Activated CD8-positive, alpha-beta memory T cell treated with anti-CD3 and anti-CD28 coated beads for 4 hours (primary cell): ENCODE measurements at places on chromosomes 4 and X.

- DNase-seq = no peak
Observed at GRCh38 chr4:75484190-75484589, 30.0 kb downstream of the RCHY1 start.

DNA sequence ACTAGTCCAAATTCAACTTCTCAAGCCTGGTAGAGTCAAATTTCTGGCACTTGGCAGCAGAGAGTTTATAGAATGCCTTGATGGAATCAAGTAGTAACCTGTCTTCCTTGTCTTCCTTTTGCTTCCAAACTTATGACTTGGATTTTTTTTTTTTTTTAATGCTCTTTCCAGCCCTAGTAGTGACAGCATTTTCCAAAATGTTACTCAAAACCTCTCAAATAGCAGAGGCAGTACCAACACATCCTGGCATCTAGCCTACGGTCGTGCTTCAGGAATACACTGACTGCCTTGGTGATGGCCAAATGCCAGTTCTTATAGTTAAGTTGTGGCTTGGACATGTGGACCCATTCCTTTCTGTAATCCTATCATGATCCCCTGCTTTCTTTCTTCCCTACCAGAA, 46.0 kb downstream of the GALNT7 start:
- DNase-seq = no peak

GRCh38 chr4:133316909-133317308, 167.8 kb downstream of the PCDH10 start:
- DNase-seq = no peak

GRCh38 chrX:119997570-119997969, 54.0 kb upstream of the NKAP start:
- DNase-seq = no peak

DNA sequence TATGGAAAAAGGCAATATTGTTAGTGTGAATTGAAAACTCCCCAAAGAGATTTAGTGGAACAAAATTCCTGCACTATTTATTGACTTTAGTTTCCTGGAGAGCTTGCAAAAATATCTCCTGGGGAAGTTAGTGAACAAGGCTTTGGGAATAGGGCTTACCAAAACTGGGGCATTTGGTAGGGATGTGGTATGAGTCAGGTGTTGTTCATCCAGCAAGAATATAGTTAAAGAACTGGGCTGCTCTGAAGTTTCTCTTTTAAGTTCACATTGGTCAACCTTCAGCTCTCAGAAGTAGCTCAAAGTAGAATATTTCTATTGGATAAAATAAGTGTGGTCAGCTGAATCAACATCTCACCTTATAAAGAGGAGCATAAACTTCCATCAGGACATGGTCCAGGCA, 185.0 kb downstream of the CPE start:
- no peak for DNase-seq

GRCh38 chr4:21307709-21308108, 607.5 kb downstream of the PACRGL start:
- no peak for DNase-seq

- DNase-seq = no peak
Observed at GRCh38 chrX:97021680-97022079, 138.0 kb downstream of the RPA4 start.

- no peak for DNase-seq
Observed at GRCh38 chrX:13697976-13698375, 9.0 kb downstream of the RAB9A start.

DNA sequence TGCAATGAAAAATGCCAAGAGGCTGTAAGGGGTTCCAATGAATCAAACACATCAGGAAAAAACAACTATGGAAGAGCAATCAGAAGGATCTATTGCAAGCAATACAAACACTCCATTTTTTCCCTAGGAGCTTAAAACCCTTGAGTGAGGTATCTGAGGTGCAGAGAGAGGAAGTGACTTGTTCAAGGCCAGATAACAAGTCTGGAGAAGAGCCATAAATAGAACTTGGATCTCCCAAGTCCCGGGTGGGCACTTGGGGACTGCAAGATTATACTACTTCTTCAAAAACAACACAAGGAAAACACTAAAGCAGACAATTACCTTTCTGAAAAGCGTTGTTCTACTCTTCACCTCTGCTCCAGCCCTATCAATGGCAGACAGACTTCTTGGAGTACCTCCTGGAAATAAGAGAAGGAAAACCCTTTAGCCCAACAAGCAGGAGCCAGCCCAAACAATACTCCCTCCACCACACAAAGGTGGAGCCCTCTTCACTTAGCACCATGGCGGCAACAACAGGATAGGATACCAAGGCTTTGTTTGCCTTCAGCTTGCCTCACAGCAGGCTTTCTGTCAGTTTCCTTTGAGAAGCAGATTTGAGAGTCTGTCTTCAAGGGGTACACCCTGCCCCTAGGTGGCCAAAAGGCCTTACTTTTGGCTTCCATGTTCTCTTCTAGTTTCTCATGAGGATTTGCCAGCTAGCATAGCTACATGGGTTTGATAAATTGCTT, 26.0 kb downstream of the AIFM1 start:
- DNase-seq = no peak

GRCh38 chr4:164931551-164932324, 45.7 kb downstream of the TRIM61 start:
- DNase-seq = no peak

DNA sequence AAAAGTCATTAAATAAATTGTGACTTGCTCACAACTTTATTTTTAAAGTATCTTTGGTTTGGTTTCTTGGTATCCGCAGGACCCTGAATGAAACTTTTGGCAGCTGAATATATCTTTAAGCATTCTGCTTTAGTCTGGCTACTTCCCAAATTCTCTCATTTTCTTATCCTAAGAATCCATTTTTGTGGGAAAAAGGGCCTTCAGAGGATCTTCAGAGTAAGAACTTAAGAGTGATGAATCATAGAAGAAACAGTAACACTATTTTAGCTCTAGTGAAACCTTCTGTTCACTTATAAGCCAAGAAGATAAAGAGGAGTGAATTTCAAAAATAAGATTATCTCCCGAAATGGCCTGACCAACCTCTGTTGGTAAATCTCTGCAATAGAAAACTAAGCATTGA, 540.6 kb upstream of the MAGEB18 start:
- DNase-seq = no peak

DNA sequence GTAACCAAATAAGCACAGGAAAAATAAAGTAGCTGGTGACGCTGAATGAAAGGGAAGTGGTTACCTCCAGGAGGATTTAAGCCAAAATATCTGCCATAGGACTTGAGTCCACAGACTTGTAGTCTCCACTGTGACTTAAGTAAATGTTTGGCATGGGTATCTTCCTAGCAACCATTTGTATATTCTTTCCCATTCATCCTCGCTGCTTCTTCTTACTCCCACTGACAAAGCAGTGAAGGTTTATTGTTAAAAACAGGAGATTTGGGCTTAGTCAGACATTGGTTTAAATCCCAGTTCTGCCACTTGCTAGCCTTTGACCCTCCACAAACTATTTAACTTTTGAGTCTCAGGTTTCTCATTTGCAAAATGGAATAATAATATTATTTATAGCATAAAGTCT, 22.3 kb downstream of the COL4A6 start:
- no peak for DNase-seq

DNA sequence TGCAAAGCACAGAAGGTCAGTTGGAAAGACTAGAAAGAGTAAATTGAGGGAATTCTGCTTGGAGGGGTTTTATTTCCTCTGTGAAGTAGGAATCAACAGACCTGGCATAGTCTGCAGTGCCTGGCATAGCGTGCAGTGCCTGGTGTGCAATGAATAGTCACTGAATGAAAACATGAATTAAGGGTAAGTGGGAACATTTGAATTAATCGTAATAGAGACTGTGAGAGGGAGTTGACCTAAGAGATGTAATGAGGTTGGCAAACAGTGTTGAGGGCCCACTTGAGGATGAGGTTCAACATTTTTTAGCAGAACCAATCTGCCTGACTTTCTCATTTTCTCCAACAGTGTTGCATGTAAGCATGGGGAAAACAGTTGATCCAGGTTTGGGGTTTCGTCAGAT, 377.2 kb upstream of the FTHL17 start:
- DNase-seq = no peak

DNA sequence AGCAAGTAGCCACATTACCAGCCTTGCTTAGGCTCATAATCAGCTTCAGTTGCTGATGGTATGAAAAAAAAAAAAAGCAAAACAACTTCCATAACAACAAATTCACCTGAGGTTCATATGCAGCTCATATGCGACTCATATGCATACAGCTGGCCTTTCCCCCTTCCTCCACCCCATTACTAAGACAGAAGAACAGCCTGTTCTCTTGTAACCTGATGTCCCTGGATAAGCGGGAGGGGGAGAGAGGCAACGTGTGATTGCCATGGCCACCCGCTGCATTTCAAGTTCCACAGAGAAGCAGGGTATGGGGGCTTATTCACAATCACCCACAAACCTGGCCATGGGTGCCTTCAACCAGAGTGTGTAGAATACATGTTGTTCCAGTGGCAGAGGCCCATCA, 95.1 kb upstream of the DGKK start:
- no peak for DNase-seq

DNA sequence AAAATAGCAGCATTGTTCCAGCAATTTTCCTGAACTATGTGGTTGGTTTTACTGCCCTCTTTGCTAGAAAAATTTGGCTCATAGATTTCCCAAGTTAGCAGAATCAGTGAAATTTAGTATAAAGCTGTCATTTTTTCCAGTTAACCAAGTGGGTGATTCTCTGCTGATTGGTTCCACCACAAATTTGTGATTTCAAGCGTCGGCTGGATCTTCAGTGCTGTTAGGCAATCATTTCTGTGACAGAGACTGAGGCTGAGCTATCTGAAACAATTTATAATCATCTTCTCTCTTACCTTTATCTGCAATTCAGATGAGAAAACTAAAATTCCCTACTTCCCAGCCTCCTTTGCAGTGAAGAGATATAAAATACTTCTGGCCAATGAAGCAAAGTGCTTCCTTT, 68.6 kb upstream of the OTUD4 start:
- DNase-seq = no peak

DNA sequence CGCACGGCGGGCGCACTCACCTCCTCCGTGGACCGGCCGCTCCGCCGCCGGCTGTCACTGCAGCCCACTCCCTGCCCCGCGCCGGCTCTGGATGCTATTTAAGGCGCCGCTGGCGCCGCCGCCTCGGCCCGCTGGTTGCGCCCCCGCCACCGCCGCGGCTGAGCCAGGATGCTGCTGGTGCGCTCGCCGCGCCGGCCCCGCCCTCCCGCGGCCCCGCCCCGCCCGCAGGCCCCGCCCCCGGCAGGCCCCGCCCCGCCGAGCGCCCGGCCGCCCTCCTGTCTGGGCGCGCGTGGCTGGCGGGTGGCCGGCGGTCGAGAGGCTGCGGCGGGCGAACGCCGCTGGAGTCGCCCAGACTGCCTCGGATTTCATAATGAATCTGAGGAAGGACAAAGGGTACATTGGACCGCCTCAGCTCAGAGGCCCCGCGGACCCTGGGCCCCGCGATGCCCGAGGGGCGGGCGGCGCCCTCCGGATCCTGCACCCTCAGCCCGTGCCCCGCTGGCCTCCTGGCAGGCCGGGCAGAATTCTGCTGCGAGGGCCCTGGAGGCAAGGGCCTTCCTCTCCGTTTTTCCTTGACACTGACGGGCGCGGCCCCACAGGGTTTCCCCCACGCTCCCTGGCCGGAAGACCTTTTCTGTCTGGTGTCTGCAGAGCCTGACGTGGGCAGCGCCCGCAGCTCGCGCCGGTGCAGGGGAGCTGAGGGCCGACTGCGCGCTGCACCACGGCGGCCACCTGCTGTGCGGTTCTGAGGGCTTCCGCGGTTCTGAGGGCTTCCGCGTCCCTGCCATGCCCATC, at the start of gene ACSL1:
ACSL1 (minus strand) TSS at position 73 of the 795 bp plus-strand sequence. CDS start 22,454 bp downstream, outside the sequence.
- DNase-seq = peak; percentile 65

- DNase-seq = no peak
Observed at GRCh38 chr4:90648791-90649190, 521.6 kb downstream of the CCSER1 start.

DNA sequence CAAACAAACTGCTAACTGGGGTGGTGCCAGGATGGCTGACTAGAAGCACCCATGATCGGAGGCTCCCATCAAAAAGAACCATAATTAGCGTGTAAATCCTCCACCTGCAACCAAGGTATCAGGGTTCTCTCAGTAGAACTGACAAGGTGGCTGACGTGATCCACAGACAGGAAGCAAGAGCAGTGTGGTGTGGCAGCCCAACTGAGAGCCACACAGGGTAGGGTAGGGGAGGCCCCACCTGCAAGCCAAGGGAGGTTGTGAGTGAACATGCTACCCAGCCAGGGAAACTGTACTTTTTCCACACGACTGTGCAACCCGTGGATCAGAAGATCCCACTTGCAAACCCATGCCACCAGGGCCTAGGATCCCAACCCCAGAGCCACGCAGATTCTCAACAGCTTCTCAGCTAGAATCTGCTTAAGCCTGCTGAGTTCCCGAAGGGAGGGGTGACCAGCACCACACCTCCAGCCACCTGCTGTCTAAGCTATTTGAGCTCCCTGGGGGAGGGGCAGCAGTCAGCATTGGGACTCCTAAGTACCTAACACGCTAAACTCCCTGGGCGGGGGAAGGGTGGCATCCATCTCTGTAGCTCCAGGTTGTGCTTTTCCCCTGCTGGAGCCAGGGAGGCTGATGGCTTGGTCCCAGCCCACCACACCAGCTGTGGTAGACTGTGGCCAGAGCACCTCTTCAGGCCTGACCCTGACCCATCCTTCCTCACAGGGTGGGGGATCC, 425.1 kb downstream of the GPM6A start:
- DNase-seq = no peak

DNA sequence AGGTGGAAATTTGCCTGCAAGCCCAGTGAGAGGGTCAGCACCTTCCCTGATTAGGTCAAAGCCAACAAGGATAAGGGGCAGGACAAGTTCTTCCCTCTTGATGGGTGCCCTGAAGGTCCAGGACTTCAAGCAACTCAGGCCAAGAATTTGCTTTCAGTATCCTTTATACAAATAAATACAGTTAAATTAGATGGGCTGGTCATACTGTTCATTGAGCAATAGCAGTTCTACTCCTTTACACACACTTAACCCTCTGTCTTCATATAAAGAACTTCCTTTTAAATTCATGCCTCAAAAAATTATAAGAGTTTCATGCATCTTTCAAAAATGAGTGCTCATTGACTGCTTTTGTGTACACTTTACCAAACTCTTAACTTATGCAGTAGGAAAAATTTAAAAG, 392.0 kb downstream of the SPRY1 start:
- DNase-seq = no peak

GRCh38 chr4:89708903-89709421, 128.0 kb downstream of the SNCA start:
- no peak for DNase-seq

- DNase-seq = no peak
Observed at GRCh38 chrX:81120936-81121371, 80.8 kb downstream of the HMGN5 start.

- no peak for DNase-seq
Observed at GRCh38 chr4:134388351-134388750, 186.8 kb upstream of the PABPC4L start.

- no peak for DNase-seq
Observed at GRCh38 chrX:67939270-67939669, 395.4 kb downstream of the AR start.
